ENCODE measurements at places on chromosomes 7 and 10.
A peak's percentile ranks its signal among the peaks of the same experiment; 100 is the strongest.

DNA sequence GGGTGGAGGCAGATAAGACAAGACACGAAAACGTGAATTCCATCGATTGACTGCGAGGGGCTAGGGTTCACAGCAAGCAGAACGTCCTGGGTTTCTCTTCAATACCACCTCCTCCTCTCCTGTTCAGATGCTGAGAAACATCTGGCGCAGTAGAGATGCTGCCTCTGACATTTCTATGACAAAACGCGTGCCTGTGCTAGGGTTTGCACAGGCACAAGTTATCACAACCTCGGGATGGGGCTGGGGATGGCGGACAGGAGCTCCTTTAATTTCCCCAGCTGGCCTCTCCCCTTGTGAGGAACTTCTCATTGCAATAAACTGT lies 99.8 kb upstream of the SVIL start:
- no peak for DNase-seq

DNA sequence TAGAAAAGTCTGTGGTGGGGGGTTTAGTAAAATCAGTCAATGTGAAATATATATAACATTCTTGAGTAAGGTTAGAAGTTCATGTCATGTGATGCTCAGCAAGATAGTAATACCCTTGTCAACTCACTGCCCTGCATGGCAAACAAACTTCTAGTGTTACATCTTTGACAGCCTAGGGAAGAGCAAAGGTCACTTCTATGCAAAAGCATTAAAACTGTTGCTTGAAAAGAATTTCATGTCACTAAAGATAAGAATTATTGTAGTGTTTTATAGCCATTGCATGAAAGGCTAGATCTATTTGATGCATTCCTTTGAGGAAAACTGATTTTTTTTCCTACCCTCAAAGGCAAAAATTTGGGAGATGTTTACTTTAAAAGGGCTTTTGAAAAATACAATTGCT lies 176.0 kb downstream of the SKAP2 start:
- no peak for DNase-seq

DNA sequence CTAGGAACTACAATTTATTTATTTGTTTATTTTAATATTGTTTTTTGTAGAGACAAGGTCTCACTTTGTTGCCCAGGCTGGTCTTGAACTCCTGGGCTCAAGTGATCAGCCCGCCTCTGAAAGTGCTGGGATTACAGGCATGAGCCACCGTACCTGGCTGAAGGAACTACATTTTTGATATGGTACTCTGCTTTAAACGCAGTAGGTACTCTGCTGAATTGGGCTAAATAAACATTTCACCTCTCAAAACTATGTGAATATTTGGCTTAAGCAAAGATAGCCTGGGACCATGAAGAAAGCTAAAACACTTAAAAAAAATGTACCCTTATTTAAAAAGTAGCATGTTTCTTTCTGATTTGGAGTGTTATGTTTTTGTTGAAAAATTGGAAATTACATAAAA lies 138.2 kb downstream of the ADK start:
- no peak for DNase-seq

DNA sequence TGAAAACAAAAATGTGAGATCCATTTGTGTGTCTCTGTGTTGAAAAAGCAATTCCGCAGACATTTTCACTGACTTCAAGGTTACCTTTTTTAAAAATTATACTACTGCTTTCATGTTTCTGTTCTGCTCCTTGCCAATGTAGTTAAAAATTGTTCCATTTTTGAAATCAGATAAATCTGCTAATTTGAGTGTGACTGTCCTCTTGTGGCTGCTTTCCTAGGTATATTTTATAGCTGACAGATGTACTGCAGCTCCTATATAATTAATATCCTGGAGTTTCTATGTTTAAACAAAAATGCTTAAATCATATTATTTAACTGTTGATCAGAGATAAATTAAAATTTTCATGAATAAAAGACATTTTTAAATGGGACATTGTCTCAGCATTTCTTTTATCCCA lies 177.6 kb upstream of the LRRTM3 start:
- DNase-seq, result no peak

DNA sequence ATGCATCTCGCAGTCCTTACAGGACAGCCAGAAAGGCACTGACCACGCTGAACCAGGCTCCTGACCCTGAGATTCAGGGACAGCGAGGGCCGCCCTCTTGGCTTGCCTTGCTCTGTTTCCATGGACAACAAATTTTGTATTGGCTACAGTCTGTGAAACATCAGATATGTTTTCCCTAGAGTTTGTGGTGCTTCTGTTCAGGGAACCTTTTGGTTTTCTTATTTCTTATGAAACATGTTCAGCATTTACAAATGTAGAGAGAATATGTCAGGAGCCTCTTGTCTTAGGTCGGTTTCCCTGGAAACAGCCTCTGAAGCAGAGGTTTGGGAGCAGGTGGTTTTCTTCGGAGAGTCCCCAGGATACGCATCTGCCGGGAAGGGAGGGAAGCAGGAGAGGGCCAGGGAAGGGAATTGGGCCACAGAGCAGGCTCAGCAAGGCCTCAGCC lies 260.1 kb downstream of the CCDC3 start:
- DNase-seq, result no peak

GRCh38 chr10:80394358-80394916 lies 13.9 kb upstream of the PRXL2A start:
- no peak for DNase-seq

DNA sequence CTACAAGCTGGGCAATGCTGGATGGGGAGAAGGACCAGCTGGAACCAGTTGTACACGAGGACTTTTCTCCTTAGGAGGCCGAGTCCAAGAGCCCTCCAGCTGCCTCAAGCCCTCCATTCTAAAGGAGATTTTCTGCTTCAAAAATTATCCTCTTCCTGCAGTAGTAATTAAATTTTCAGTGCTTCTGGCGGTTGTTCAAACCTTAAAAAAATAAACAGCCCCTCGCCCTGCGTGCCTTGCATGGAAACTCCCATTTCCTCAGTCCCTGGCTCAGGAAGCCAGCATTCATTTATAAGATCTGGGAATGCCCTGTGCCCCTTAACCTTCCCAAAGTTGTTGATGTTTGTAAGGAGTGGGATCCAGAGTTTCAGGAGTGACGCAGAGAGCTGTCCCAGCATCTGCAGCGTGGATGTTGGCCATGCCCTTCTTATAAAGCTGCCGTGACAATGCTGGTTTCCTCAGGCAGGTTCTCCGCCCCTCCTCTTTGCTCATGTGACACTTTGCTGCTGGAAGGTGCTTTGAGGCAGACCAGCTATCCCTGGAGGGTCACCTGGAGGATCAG lies 24.0 kb upstream of the ACTR3B start:
- no peak for DNase-seq

- DNase-seq, result no peak
These were observed 40.6 kb upstream of the ABCA13 start for GRCh38 chr7:48130658-48131108.

DNA sequence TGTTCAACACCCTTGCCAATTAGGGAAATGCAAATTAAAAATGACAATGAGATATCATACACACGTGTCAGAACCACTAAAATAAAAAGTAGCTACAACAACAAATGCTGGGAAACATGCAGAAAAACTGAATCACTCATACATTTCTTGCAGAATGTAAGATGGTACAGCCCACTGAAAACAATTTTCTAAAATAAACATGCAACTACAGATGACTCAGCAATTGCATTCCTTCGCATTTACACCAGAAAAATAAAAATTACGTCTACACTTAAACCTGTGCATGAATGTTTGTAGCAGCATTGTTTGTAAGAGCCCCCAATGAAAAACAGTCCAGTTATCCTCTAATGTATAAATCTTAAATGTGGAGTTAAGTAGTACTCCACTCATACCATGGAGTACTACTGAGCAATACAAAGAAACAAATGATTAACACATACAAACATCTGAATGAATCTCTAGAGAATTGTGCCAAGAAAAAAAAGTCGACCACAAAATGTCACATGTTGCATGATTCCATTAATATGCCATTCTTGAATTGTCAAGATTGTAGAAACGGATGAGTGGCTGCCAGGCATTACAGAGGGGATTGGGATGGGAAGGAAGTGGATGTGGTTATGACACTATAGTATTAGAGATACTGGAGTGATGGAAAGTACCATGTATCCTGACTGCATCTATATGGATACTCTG lies 134.6 kb upstream of the NPSR1 start:
- no peak for DNase-seq

DNA sequence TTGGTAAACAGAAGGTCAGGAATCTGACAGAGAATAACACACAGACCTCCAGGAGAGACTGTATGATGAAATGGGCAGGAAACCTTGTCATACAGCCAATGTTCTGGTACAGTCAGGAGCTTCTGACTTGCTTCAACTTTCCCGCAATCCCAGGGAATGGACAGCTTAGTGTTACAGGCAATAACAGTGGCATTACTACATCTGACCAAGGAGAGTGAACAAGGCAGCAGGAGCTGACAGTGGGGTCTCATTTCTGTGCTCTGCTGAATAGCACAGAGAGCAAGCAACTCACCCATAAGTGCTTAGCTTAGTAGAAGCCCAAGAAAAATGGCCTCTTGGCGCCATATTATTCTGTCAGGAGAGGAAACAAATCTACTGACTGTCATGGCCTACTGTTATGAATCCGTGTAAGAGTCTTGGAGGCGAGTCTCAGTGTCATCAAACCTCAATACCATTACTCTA lies 186.2 kb upstream of the MTPN start:
- DNase-seq, result no peak

GRCh38 chr7:132806834-132807233 lies 230.6 kb upstream of the PLXNA4 start:
- no peak for DNase-seq

DNA sequence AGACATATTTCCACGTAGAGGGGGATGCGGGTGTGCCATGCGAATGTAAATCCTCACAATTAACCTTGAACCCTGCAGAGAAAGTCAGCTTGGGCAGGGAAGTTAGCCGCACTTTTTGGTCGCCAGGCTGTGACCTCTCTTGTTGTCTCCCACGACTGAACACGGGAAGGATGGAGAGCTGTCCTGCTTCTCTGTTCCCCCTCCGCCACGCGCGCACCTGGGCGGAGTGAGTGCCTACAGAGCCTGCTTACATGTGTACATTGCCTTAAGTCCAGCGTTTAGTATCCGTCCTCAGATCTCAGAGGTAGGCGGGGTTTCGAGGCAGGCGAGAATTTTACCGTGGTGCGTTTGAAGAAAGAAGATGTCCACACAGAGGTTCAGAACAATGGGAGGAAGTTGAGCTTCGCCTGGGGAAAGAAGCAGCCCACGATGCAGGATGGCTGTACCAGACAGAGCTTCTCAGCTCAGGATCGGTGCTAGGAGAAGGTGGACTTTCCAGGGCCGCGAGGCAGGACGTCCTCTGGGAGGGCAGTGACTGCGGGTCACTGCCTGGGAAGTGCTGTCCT lies 482 bp upstream of the ERCC6 start:
- peak; percentile 24 for DNase-seq

GRCh38 chr10:75827587-75828021 lies 396.2 kb downstream of the LRMDA start:
- no peak for DNase-seq

GRCh38 chr7:137900137-137900536 lies 53.4 kb upstream of the DGKI start:
- DNase-seq, result no peak

- no peak for DNase-seq
These were observed 23.2 kb downstream of the STMP1 start for GRCh38 chr7:135685306-135686084.

GRCh38 chr7:8380130-8380529 lies 53.3 kb upstream of the NXPH1 start:
- no peak for DNase-seq

DNA sequence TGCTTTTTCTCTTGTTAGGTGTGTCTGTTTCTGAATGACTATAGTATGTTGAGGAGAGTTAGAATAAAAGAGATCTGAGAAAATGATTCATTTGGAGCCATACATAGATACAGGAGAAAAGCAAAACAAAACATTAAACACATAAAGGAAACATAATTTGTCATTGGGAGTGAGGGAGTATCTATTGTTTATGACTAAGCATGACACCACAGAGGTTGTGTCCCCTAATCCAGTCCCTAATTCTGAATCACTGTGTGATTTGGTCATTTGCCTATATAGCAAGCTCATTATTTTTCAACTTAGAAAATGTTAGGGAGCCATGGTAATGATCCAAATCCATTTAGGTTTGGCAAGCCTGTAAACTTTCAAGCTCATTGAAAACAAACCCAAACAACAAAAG lies 132.3 kb upstream of the BMPER start:
- no peak for DNase-seq

- no peak for DNase-seq
These were observed 10.9 kb downstream of the OR9A2 start for GRCh38 chr7:143015926-143016490.

DNA sequence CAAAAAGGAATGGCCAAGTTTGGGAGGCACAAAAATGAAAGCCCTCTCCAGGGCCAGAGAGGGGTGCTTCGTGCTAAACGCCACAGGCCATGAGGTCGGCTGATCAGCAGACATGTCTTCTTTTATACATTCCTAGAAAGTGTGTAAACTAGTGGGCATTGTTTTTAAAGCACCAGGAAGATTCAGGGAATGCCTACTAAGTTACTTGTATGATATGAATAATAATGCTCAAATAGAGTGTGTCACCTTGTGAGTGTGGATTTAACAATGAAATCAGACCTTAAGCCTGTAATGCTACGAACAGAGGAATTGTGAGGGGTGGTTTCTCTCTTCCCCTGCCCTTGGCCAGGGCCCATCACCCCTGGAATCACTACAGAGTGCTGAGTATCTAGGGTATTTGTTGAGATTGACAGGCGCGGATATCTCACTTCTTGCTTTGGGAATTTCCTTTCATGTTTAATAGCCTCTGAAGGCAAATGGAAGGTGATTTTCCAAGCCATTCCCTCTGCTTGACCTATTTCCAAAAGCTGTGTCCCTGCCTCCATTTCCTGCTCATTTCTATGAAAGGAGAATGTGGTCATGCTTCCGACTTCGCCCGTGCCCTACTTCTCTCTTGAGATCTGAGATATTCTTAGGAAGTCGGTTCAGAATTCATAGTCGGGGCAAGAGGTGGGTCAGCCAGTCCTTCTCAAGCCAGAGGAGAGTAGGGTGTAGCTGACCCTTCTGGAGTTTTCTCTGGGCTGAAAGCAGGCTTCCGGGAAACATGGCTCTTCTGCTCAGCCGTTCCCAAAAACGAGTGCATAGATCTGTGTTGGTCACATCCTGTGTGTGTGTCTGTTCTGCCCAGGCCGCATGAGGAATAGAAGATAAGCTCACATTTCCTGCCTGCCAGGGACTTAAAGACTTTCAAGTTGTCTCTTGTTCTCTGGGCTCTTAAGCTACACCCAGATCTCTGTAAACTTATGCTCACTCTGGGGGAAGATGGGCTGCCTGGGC lies 167.8 kb upstream of the ITGB1 start:
- no peak for DNase-seq

DNA sequence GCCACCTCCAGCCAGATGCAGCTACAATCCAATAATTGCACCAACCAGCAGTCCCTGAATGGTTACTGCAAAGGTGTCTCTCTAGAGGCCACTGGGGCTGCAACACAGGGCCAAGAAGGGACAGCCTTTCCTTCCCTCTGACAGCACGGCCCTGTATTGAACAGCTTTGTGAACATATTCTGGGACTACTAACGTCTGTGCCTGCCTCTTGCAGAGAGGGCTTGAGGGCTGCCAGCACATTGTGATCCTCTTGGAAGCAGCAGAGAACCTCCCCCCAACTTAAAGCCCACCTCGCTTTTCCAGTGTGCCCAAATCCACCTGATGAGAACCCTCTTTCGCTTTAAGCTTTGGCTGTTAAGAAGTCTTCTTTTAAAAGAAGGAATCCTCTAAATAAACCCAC lies 415.9 kb downstream of the RPS24 start:
- no peak for DNase-seq

GRCh38 chr10:5544216-5544805 lies 19.6 kb downstream of the CALML3 start:
- DNase-seq, result no peak

GRCh38 chr7:36652431-36652830 lies 71.9 kb downstream of the AOAH start:
- DNase-seq, result no peak

Measured in germinal center (tissue), 1 donor.